ENCODE measurements at places on chromosomes 1 and 21.

DNA sequence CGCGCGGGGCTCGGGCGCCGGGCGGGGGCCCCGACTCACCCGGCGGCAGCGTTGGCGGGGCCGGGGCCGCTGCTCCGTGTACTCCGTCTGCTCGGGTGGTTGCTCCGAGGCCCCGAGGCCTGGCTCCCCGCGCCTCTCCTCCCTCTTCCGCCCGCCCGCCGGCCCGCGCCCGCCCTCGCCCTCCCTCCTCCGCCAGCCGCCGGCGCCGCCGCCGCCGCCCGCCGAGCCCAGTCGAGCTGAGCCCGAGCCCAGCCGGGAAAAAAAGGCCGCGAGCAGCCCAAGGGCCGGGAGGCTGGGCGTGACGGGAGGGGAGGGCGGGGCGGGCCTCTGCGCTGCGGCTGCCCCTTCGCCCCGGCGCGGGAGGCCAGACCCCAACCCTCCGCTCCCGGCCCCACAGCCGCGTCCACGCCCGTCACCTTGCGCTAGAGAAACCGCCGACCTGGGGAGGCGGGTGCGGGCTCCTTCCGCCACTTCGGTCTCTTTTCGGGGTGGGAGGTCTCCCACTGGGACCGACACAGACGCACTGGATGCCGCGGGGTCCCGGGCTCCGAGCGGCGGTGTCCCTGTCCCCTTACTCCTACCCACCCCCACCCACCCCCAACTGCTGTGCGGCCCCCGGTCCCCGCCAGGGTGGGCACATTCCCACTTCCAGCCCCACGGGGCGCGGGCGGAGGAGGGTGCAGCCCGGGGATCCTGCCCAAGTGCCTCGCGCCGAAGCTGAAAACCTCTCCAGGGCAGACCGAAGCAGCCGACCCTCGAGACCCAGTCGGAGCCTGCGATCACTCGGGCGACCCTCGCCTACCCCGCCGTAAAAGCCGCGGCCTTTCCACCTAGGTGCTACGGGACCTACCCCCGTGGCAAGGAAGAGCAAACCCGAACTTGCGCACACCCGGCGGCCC is at the start of gene CERS2:
Gene CERS2, minus strand, starts transcription at position 256 of the 899 bp plus-strand sequence. CDS start 5,745 bp downstream, outside the sequence.
- peak; percentile 83 for DNase-seq

GRCh38 chr1:207941665-207942064 is 30.7 kb upstream of the CD34 start:
- DNase-seq, result peak; percentile 40

- DNase-seq, result no peak
Observed at GRCh38 chr21:29523646-29524045, 224.9 kb downstream of the BACH1 start.

DNA sequence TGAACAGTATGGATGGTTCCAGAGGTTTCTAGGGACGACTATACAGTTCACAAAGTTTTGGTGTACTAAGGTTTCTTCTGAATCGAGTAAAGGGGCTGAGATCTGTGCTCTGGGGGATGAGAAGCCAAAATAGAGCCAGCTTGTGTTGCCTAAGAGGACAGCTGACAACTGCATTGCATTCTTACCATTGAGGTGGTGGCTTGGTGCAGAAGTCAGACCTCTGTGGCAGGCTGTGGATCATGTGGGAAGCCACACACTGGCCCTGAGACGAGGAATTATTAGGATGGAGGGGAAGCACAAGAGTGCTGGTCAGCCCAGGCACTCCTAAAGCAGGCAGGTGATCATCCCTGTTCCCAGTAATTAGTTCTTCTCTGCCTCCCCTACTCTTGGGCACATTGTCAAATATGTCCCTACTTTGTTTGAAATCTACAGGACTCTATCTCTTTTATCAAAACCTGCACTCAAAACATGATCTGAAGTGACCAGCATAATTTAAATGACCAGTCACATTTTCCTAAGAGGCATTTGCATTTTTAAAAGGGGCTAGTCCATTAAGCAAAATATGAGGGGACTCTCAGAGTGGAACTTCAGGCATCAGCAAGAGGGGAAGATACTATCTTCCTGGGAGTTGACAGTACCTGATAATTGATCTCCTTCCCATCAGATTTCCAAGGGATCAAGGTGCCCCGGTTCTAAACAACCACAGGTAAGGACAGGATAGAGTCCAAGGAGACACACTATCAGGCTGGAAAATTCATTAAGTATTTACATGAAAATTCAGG is at the start of gene FCRLB:
Gene FCRLB, plus strand, starts transcription at position 589 of the 782 bp plus-strand sequence. CDS start 1,129 bp downstream, outside the sequence.
- DNase-seq, result no peak

DNA sequence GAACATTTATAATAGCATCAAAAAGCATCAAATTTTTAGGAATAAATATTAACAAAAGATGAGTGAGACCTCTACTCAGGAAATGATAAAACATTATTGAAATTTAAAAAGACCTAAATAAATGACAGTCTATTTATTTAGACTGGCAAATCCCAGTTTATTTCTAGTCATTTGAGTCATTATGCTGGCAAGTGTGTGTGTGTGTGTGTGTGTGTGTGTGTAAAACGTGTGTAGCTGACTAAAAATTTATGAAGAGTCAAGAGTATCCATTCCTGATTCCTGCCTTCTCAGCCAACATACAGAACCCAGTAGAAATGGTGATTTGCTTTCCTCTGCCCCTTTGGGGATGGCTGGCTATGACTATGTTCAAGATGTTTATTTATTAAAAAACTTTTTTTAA is 46.2 kb downstream of the OSBPL9 start:
- no peak for DNase-seq

DNA sequence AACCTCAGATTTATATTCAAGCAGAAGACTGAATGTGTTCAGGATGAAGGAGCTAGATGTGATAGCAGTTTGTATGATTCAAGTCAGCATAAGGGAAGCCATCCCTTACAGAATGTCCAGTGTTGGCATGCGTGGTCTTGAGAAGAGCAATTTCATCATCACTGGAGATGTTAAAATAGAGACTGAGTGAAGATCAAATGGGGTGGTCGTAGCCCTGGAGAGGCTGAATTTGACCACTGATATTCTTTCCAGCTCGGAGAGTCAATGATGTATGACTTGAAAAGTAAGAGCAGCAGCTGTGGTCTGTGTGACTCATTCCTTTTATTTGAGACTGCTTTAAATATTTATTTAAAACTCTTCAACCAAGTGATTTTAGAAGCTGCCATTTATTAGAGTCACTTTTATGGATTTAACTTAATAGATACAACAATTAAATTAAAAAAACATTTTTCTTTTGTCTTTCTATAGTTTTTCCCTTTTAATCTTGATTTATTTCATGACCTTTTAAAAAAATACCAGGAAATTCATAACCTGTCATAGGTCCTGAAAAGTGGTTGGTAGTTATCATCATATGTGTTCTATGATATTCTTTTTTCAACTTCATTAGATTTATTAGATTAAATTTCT is 15.5 kb downstream of the FMN2 start:
- DNase-seq, result no peak

DNA sequence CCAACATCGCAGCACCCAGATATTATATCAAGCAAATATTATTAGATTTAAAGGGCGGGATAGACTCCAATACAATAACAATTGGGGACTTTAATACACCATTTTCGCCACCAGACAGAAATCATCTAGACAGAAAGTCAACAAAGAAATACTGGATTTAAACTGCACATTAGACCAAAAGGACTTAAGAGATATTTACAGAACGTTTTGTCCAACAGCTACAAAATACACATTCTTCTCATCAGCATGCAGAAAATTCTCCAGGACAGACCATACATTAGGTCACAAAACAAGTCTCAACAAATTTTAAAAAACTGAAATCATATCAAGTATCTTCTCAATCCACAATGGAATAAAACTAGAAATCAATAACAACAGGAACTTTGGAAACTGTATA is 121.2 kb downstream of the ACBD6 start:
- DNase-seq, result no peak
